ENCODE measurements at places on chromosomes 11 and 22. TPM values are rescaled to one million over a fixed set of nuclear protein-coding genes. Genes with fewer than 3 reads are reported as not detected.
A peak's percentile ranks its signal among the peaks of the same experiment; 100 is the strongest.

DNA sequence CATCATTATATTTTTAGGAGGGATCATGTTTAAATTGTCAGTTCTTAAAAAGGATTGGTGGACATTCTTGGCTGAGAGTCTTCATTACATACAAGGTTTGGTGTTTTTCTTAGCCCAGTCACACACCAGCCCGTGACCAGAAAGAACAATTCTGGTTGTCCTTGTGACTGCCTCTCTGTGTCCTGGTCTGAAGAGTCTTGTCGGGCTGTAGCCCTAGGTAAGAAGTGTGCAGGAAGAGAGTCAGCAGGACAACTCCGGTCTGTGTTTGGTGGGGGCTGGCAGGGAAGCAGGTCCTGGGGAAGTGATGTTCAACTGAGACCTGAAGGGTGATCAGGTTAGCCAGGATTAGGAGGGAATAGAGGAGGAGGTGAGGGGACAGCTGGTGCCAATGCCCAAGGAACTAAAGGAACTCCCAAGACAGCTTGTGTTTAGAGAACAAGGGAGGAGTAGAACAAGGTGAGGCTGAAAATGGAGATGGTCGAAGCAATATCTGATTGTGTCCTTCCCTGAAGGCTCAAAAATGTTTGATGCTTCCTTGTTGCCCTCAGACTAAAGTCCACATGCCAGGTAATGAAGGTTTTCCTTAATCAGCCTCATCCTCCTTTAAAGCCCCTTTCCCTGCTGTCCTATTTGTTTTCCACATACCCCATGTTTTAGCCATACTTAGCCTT lies 65.3 kb upstream of the ADORA2A start:
- DNase-seq: no peak

The ALDH3B1 gene
- 16.8 TPM for total RNA-seq

- DNase-seq: no peak
Measured at GRCh38 chr11:85748455-85748891, 62.5 kb downstream of the SYTL2 start.

- no peak for DNase-seq
Measured at GRCh38 chr11:69837791-69838190, 18.6 kb upstream of the FGF3 start.

The APOL4 gene
- 0.10 TPM for total RNA-seq

- no peak for DNase-seq
Measured at GRCh38 chr11:93796441-93797231, 12.6 kb downstream of the MED17 start.

GRCh38 chr11:112753706-112754105 lies 207.5 kb upstream of the NCAM1 start:
- no peak for DNase-seq

DNA sequence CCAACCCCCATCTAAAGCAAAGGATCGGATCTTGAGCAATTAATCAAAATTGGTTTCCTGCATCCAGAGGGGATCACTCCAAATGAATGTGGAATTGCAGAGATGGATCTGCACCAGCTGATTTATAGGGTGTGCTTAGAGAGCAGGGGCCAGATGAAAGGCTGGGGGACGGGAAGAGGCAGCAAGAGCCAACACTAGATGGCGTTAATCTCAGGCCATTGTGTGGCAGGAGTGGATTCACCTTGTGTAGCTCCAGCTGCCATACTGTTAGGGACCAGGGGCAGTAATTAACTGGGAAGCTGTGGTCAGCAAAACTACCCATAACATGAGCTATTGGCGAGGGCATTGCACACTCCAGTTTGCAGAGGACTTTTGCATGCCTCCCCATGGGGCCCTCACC lies 35.6 kb downstream of the SERPINH1 start:
- peak; percentile 49 for DNase-seq

The SERHL2 gene
- 0.22 TPM for total RNA-seq

DNA sequence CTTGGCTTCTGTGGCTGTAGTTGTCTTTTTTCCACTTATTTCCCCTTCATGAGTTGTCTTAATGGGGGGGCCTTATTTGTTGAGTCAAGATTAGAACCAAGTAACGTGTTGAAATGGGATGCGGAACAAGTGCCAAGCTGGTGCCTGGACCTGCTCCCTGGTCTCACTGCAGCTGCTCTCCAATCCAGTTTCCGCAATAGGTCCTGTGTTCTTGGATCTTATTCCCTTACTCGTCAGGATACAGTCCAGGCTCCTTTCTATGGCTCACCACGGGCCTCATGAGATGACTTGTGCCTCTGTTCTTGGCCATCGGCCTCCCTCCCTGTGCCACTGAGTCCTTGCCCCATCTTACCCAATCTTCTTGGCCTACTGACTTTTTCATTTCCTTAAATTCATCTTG lies 159.6 kb upstream of the CADM1 start:
- no peak for DNase-seq

The VEGFB gene
- total RNA-seq: 29.8 TPM

DNA sequence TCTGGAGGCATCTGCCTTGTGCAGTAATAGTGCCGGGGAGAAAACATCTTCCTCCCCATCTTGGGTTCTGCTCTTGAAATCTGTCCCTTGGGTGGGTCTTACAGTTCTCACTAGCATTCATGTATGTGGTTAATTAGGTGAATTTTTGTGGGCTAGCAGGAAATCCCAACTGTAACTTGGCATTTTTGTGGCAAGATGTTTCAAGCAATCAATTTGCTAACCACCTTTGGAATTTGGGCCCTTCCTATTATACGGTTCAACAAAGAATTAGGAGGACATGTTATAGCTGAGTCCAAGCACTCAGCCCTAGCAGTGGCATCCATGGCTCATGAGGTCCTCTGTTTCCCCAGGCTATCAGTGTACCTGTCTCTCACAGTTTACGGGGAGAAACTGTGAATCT lies 89.1 kb upstream of the MTNR1B start:
- peak; percentile 70 for DNase-seq

The TRPC6 gene
- not detected for total RNA-seq

The ZP1 gene
- total RNA-seq: not detected

DNA sequence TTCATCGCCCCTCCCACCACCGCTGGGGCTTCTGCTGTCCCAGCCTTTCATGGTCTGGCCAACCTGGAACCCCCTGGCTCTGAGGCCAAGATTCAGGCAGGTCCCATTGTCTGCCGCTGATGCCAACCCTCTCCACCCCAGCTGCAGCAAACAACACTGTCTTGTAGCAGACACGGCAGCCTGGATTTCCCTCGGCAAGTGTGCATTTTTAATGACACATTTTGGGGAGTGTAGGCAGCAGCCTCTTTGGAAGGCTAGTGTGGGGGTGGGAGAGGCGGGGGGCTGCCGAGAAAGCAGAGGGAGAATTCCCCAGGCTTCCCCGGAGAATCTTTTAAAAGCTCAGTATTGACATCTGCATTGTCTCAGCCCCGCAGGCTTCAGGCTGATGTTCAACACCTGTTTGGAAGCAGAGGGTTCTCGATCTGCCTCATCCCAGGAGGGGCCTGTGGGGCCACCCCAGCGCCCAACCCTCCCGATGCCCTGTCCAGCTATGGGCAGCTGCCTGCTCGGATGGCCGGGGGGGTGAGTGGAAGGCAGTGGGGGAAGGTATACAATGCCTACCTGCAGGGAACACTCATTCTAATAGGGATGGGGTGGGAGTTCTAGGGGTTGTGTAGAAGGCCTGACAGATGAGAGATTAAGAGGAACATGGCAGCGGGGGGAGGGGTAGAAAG lies 41.5 kb downstream of the NECTIN1 start:
- no peak for DNase-seq

DNA sequence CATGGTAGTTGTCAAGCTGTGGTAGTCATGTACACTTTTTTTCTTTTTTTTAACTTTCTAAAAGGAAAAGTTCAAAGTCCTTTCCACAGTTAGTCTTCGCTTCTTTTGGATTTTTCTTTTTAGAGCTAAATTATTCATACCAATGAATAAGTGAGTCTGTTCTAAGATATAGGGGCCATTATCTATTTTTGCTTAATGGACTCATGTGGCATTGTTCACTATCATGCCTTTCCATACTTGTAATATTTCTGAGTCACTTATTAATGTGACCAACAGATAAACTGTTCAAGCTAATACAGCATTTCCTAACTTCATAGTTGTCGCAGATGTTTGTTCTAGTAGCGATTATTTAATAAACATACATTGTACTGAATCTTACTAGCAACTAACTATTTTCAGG lies 8.0 kb upstream of the B3GNT6 start:
- DNase-seq: no peak

DNA sequence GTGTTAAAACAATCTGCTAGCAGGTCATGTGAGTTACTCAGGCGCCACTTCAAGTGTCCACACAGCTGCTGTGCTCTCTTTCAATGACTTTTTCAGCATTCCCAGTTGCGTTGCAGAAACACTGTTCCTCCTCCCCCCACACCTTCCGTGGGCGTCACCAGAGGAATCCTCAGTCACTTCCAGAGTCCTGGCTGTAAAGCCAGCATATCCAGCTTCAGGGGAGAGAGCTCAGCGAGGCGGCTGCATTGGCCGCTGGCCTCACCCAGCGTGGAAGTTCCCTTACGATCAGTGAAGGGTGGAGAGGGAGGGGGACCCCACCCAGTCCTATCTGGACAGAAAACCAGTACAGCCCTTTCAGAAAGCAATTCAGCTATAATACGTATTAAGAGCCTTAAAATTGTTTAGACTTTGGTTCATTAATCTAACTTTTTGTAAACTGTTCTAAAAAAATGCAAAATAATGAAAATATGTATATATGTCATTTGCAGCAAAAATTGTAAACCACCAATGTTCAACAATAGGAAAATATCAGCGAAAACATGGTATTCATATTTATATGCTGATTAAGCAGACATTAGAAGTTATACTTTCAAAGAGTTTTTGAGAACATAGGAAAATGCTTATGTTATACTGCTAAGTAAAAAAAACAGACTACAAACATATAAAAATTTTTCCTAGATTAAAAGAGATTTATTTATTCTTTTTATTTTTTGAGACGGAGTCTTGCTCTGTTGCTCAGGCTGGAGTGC lies 2.8 kb upstream of the ANO9 start:
- DNase-seq: no peak

GRCh38 chr11:8640267-8640906 lies 42.1 kb downstream of the TRIM66 start:
- no peak for DNase-seq

The NOX4 gene
- total RNA-seq: not detected

- DNase-seq: no peak
Measured at GRCh38 chr11:101563166-101563565, 20.6 kb downstream of the TRPC6 start.

- no peak for DNase-seq
Measured at GRCh38 chr11:117189941-117190544, 9.1 kb upstream of the TAGLN start.

The A4GALT gene
- 2.5 TPM for total RNA-seq

DNA sequence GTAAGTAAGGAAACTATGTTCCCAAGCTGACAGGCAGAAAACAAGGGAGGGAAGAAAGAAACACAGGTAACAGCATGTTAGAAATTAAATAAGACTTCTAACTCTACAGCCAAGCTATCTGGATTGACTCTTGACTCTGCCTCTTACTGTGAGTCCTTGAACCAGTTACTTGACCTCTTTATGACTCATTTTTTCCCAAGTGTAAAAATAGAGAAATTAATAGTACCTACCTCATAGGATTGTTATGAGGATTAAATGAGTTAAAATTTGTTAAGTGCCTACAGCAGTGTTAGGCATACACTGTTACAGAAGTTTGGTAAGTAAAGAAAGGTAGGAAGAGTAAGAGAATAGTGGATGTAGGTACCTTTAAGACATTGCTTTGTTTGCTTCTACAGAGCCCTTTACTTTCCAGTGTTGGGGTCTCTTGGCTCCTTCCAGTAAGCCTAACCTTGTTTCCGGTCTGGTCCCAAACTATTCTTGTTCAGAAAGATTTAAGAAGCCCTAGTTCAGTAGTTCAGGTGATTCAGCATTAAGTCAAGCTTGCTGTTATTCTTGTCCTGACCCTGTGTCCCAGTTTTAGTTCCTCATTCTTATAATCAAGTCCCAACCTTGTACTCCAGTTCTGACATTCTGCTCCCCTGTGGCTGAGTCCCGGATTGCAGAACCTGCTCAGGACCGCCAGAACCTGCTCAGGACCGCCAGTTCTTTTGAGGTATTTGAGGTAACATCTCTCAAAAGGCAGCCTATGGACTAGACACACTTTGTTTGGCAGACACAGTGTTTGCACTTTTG lies 963.4 kb upstream of the CCDC90B start:
- peak; percentile 41 for DNase-seq

The CD44 gene
- 667 TPM for total RNA-seq

- DNase-seq: no peak
Measured at GRCh38 chr22:19843857-19844376, 10.8 kb downstream of the GNB1L start.

- peak; percentile 89 for DNase-seq
Measured at GRCh38 chr11:47220401-47220821, 5.6 kb downstream of the DDB2 start.

The PKDREJ gene
- not detected for total RNA-seq
